ENCODE measurements at places on chromosomes 16 and 17.

GRCh38 chr16:89093602-89094251, at the start of gene ACSF3:
ACSF3 (plus strand) TSS chr16:89093852; CDS start chr16:89100682, 6,830 bp downstream.
- peak; percentile 61 for DNase-seq

GRCh38 chr17:59666235-59666634, 41.0 kb downstream of the PTRH2 start:
- DNase-seq: no peak

DNA sequence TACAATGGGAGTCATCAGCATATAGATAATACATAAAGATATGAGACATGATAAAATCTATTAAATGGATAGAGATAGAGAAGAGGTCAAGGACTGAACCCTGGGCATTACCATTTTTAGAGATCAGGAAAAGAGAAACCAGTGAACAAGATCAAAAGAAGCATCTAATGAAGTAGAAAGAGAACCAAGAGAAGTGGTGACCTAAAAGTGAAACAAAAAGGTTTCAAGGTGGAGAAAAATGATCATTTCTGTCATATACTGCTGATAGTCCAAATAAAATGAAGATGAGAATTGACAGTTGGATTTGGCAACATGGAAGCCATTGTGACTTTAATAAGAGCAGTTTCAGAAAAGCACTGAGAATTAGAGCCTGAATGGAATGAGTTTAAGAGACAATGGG, 165.1 kb downstream of the PPM1E start:
- DNase-seq: no peak

- DNase-seq: peak; percentile 27
These were observed 9.9 kb downstream of the ZDHHC1 start for GRCh38 chr16:67406111-67406971.

DNA sequence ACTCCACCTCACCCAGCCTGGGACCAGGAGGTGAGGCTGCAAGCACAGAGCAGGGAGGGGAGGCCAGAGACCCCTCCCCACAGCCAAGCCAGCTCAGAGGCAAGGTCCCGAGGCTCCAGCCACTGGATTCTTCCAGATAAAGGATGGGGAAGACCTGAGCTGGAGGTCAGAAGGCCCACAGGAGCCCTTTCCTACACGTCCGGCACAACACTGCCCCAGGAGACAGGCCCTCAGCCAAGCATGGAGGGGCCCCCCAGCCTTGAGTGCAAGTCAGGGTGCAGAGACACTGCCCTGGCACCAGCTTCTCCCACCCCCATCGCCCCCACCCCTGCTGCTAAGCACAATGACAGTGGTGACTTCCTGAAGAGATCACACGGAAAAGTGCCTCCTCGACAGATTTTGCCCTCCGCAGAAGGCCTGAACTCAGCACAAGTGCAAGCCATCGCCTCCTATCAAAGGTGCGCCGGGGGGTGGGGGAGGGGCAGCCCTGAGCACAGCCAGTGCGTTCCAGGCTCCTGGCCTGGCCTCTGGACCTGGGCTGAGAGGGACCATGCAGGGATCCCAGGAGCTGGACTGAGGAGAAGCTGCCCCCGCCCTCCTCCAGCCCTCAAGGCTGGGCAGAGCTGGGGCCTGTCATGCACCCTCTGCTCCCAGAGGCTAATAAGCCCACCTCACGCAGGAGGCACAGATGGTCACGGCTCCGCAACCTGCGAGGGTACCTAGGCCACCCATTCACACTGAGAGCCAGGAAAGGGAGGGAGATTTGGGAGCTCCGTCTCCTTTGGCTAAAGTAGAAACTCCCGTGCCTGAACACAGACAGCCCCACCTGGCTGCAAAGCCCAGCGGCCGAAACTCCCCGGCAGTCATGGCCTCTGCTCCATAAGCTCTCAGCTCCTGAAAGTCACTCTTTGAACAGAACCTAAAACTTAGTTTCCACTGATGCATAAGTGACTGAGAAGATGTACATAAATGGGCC, 2.7 kb downstream of the MAFG start:
- DNase-seq: no peak

DNA sequence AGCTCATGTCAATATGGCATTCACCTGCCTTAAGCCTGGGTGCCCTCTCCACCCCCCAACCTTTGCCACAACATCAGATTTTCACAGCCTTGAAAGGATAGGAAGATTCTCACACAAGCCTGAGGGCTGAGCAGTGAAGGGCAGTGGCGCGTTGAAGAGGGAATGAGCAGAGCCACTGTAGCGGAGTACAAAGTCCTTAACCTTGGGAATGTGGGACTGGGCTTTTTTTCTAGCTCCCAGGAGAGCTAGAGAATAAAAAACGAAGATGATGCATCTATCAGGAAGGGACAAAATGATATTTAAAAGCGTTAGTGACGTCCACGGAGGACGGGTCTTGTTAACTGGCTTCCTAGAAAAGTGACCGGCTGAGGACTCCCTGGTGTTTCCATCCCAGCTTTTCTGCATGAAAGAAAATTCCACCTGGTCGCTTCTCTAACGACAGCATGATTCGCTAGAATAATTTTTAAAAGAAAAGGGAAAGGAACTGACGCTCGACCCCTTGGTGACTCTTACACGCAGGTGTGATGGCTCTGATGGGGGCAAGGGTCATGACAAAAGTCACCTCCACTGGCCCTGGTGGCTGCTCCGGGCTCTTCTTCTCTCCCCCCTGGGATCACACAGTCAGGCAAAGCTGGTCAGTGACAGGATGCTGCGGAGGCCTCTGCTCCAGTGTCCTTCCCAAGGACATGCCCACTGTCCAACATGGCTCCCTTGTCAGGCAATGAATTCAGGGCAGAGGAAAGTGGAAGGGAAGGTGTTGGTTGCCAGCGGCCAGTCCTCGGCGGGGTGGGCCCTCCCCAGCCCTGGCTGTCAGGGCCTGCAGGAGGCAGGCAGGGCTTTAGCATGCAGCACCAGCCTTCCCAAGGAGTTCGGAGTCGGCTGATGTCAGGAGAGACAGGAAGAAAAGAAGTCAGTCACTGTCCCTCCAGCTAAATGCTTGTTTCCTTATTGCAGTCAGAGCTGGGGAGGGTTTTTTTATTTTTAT, 58.4 kb upstream of the IRX3 start:
- no peak for DNase-seq

DNA sequence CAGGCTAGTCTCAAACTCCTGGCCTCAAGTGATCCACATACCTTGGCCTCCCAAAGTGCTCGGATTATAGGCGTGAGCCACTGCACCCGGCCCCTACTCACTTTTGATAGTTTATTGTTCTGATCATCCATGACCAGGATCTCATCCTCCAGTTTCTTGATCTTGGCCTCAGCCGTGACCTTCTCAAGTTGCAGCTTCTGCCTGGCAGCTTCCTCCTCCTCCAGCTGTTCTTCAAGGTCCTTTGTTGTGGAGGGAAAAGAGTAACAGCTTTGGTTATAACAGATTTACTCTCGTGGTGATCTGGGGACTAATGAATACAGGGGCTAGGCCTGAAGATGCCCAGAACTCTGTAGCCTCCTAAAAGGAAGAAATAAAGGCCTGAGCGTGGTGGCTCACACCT, 89.9 kb downstream of the NDE1 start:
- DNase-seq: no peak

DNA sequence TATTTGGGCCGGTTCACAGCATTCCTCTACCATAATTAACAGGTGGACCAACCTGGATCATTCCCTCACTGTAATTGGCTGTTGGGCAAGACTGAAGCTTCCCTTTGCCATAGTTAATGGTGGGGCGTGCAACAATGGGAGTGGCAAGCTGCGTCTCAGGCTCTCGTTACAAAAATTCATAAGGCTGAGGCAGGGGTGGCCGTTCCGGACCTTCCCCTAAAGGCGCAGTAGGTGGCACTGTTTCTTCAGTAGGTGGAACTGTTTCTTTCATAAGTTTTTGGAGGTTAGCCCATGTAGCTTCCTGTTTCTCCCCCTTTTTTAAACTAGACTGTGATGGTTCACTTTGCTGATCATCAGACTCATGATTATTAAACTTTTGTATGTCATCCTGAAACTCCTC, 17.0 kb upstream of the TMC5 start:
- DNase-seq: no peak

GRCh38 chr17:46192439-46193150, 634 bp downstream of the KANSL1 start:
- DNase-seq: peak; percentile 59

All from ACHN (cell line).